ENCODE measurements at places on chromosomes 11 and 22.
A peak's percentile ranks its signal among the peaks of the same experiment; 100 is the strongest.

DNA sequence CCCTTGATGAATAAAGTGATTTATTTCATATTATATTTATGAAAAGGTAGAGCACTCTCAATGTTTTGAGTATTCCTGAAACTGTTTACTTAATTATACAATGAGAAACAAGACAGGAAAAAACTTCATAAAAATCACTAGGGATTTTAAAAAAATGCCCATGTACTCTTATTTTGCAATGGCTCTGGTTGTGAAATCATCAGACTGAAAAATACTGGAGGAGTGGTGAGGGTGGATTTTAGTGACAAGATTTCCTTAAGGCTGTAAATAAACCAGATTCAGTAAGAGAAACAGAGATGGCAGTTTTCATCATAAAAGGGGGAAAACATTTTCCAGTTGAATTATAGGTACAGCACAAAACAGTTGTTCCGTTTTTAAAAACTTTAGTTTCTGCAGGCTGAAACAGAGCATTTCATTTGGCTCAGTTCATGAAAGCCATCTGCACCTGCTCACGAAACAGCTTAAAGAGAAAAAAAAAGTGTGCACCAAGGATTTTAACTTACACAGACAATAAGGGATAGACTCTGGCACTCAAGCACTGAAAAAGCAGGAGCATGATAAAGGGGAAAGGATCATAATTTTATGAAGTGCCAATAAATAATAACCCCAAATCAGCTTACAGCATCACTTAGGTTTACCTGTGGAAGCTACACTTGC lies 100.7 kb downstream of the MAML2 start:
- DNase-seq: no peak

GRCh38 chr11:11171285-11171684 lies 181.8 kb downstream of the CSNK2A3 start:
- DNase-seq: no peak

GRCh38 chr11:128157423-128158298 lies 429.7 kb downstream of the ETS1 start:
- DNase-seq: peak; percentile 19

DNA sequence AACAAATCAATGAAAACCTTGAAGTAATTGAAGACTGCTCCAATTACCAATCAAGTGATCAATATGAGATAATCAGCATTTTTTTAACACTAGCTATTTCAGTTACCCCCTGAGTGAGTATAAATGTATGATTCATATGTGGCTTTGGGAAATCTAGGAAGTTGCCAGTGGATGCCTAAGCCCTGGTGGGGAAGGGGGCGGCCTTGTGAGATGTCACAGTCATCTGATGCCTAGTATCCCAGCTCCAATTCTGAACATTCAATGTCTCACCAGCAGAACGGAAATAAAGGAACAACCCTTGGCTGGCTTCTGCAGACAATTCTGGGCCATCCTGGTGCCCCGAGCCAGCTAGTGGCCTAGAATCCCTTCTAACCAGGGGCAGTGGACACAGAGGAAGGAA lies 58.5 kb upstream of the TIMP3 start:
- DNase-seq: no peak

DNA sequence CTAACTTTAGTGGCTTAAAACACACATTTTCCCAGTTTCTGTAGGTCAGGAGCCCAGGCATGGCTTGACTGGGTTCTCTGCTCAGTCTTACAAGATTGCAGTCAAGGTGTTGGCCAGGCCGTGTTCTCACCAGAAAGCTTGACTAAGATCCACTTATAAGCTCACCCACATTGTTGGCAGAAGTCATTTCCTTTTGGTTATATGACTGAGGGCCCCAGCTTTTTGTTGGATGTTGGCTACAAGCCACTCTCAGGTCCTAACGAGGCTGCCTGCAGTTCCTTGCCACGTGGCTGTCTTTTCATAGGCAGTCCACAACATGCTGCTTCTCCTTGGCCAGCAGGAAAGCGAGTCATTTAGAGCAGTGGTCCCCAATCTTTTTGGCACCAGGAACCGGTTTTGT lies 79.3 kb upstream of the CRTAM start:
- DNase-seq: no peak
